ENCODE measurements at places on chromosomes 2 and 18.

DNA sequence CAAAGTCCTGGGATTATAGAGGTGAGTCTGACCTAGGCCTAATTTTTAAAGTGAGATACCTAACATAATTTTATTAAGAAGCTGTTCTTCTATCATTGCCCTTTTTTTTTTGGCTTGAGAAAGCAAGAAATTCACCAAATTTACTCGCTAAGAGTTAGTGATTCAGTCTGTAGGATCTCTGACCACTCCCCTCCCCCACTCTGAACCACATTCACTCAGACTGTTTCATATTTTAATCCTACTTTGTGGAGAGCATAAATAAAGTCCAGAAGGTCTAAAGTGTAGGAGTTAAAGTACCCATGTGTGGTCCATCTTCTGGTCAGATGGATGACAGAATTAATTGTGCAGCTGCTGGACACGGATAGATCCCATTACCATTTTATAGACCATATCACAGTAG is 115.8 kb upstream of the MGAT5 start:
- DNase-seq = no peak

GRCh38 chr2:181457741-181458425 is 697 bp downstream of the ITGA4 start:
- DNase-seq = peak; percentile 80

DNA sequence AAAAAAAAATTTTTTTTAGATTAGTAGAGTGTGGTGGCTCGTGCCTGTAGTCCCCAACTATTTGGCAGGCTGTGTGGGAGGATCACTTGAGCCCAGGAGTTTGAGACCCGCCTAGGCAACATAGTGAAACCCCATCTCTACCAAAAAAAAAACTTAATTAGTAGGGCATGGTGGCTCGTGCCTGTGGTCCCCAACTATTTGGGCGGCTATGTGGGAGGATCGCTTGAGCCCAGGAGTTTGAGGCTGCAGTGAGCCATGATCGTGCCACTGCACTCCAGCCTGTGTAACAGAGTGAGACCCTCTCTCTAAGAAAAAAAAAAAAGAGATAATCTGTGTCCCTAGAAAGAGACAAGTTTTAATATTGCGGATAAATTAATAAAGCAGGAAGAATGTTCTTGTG is 8.8 kb downstream of the GPR55 start:
- DNase-seq = no peak

DNA sequence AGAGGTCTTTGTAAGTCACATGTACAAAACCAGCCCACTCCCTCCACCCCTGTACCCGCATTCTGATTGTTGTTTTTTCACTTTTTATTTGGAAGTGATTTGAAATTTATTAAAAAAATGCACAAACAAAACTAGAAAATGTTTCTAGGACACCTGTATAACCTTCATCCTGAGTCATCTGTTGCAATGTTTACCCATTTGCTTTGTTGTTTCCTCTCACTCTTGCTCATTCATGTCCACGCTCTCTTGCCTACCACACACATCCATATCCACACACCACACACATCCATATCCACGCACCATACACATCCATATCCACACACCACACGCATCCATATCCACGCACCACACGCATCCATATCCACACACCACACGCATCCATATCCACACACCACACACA is 18.8 kb downstream of the ZNF407 start:
- no peak for DNase-seq

DNA sequence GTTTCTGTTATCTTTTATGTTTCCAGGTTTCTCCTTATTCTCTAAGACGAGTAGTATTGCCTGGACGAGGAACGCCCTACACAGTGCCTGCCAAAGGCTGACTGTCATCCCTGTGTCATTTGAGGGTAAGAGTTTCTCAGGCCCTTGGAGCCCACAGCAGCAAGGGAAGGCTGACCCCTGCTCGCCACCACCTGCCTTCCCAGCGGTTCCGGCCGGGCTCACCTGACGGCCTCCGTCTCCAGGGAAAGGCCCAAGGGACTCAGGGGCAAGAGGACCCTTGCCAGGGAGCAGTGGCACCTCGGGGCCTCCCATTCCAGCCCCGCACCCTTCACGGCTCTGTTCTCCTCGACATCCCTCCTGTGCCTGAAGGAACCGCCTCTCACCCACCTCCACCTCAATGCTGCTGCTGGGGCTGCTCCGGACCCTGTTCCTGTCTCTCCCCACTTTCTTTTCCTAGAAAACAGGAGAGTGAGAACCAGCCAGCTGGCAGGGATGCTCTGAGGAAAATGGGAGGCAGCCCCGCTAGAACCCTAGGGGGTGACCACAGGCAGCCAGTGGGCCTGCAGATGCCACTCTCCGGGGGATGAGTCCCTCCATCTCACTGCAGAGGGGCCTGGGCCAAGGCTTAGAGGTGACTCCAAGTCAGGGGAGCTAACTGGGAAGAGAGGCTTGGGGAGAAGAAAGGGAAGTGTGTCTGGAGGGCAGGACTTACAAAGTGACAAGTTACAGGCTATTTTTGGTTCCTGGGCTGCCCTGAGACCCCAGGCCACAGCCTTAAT is 1.9 kb downstream of the LIMS2 start:
- no peak for DNase-seq

DNA sequence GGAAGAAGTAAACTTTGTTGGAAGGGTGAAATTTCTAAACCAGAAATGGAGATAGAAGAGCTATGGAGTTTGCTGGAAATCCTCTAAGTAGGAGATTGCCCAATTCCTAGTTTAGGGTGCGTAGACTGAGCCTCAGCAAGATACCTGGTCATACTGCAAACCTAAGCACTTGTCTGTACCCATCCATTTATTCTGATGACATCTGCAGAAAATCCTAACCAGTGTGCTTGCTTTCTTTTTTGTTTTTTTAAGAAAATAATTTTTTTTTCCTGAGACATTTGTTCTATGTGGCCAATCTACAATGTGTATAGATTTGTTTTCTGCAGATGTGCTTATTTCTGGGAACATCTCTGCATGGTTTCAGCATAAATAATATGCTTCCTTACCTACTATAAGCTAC is 144.7 kb downstream of the LYPD6B start:
- DNase-seq = no peak

GRCh38 chr2:129723277-129724020 is 256.0 kb upstream of the RAB6C start:
- no peak for DNase-seq

DNA sequence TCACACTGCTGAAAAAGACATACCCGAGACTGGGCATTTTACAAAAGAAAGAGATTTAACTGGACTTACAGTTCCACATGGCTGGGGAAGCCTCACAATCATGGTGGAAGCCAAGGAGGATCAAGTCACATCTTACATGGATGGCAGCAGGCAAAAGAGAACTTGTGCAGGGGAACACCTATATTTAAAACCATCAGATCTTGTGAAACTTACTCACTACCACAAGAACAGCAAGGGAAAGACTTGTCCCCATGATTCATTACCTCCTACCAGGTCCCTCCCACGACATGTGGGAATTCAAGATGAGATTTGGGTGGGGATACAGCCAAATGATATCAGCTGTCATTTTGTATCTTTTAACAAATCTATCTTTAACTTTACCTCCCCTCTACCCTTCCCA is 251.1 kb upstream of the RASGRP3 start:
- DNase-seq = no peak

DNA sequence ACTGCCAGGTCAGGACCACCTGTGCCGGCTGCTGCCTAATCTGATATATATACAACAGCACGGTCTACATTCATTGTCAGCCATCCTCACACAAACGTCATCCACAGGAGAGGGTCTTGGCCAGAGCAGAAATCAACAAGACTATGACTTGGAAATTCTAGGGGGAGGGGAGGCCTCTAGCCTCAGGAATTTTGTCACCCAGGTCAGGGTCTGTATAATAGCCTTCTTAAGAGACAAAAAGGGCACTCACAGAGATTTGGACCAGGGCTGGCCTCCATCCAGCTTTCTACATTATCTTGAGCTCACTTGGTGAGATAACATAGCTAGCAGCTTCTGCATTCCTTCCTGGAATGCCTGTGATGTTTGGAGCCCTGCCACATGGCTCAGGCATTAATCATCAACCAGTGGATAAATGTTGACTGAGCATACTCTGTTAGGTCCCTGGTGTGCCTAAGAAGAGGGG is 50.4 kb upstream of the CTIF start:
- DNase-seq = no peak

GRCh38 chr2:180778291-180778690 is 202.1 kb upstream of the UBE2E3 start:
- no peak for DNase-seq

DNA sequence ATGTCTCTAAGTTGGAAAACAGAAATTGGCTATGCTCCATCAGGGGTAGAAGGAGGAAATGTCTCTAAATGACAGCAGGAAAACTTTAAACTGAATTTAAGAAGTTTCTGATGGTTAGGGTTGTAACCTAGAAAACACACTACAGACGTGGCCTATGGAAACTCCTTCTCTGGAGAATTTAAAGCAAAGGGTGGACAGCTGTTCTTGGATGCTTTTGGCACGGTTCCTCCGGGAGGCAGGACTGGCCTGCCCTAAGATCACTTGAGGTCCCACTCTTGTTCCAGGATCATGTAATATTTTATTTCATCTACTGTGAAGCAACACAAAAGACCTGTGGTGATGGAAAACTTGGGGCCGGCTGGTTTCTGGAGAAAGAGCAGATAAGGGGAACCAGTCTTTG is 77.0 kb downstream of the NRP2 start:
- no peak for DNase-seq

- no peak for DNase-seq
Observed at GRCh38 chr18:3048820-3049349, 35.9 kb upstream of the LPIN2 start.

DNA sequence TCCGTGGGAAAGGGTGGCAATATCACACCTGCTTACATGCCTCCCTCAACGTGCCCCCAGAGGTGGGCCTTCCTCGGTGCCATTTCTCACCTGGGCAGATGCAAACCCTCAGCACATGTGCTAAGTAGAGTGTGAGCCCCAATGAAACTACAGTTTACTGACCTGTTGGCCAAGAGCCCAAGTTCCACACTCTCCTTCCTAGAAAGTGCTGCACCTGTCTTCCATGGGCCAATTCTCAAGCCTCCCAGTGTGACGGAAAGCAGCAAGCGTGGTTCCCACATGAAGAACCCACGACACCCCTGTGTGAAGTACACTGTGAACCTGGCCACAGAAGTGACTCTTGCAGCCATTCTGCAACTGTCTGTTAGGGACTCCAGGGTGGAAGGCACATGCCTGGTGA is 73.7 kb downstream of the UXS1 start:
- no peak for DNase-seq

DNA sequence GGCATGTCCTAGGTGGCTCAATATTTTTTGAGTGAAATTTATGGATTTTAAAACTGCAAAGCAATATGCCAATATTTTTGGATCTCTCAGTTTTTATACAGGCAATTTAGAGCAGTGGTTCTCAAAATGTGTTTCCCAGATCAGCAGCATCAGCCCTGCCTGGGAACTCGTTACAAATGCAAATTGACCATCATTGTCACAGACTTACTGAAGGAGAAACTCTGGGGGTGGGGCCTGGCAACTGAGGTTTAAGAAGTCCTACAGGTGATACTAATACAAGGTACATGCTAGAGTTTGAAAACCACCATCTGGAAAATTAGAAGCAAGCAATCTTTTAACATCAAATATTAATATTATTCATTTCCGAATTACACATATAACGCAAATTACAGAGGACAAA is 215.6 kb upstream of the PID1 start:
- DNase-seq = no peak

GRCh38 chr2:226934546-226935201 is 98.8 kb downstream of the RHBDD1 start:
- peak; percentile 51 for DNase-seq

DNA sequence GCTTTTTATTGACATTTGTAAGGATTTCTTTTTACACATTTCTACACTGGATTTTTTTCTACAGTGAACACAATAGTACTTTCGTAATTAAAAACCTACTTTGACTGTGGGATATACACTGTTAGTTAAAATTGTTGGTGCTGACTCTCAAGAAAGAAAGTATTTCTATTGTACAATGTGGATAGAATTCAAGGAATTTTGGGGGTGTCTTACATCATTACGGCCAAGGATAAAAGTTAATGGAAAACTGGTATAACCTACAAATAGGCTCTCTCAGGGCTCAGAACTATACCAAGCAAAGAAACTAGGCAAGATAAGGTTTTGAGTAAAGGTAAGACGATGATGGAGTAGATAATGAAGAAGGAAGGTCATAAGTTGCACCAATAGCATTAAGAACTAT is 198.4 kb upstream of the PARD3B start:
- DNase-seq = no peak

DNA sequence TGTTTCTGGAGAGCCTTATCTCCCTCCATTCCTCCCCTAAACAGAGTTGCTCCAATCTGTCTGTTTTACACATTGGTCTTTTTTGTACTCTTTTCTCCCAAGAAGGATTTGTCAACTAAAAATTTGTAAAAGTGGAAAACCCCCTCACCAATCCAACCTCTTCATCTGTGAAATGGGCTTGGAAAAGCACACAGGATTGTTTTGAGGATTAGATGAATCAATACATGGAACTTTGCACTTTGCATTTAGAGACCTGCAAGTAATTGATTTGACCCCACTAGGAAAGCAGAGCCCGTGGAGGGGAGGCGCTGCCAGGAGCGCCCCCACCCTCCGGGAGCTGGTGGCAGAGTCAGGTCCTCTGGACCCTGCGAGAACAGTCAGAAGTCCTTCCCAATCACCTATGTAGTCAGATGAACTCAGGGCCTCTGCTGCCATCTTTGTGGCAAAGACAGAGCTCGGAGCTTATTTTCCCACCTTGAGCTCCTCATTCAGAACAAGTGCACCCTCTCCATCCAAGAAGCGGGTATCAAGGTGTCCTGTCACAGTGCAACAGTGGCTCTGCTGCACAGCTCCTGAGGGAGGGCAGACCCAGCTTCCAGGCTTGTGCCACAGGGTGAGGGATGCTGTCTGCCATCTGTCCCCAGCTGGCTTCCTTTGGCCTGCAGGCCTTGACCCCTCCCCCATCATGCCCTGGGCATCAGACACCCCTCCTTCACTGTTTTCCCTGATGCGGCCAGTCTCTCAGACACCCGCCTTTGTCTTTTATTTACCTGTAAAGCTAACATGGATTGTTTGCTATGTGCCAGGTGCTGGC is 1.7 kb upstream of the TMEM185B start:
- DNase-seq = peak; percentile 82

DNA sequence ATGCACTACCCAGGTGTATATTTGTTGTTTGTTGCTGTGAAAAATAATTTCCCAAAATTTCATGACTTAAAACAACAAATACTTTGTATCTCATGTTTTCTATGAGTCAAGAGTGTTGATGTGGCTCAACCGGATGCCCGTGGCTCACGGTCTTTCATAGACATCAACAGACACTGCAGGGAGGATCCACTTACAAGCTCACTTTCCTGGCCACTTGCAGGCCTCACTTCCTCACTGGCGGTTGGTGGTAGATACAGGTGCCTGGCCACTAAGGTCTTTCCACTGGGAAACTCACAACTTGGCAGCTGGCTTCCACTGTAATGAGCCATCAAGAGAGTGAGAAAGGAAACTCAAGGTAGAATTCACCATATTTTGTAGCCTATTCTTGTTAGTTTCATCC is 662.9 kb downstream of the IRS1 start:
- no peak for DNase-seq

GRCh38 chr2:175002547-175003274 is 2.5 kb downstream of the CHN1 start:
- peak; percentile 13 for DNase-seq

All from NCI-H69 (cell line).